HEK293T (cell line): ENCODE measurements at places on chromosomes 7 and 10.

DNA sequence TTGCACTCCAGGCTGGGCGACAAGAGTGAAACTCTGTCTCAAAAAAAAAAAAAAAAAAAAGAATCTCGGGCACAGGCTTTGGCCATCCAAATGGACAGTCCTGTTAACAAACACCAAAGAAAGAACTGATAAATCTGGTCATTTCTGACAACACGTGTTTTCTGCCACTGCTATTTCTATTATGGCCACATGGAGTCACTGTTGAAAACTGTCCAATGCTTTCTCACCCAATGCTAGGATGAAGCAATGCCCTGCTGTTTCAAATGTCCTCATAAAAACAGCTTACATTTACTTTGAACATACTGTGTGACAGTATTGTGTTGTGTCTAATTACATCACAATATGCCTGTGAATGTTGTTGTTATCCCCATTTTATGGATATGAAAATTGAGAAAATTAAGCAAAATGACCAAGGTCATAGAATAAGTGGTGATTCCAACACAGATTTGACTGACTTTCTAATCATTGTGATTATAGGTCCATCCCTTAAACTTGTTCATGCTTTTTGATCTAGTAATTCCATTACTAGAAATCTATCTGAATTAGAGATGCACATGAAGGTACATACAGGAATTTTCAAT lies 19.9 kb upstream of the MAP3K8 start:
- peak; percentile 58 for DNase-seq

DNA sequence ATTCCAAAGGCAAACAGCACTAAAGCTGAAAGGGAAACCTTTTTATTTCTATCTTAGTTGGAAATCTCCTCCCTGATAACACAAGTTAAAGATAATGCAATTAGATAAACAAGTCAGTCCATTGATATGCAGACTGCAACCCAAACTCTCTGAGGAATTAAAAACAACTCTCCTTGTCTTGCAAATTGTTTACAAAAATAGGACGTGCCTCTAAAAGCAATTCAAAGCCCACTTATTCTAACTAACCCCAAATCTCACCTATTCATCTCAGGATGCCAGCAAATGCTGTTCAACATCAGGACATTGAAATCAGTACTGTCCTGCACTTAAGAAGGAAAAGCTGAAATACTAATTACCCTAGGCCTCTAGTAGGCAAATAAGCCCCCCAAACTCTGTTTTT lies 12.8 kb downstream of the SHTN1 start:
- DNase-seq, result no peak

GRCh38 chr7:99102809-99103690 lies 40.9 kb downstream of the SMURF1 start:
- DNase-seq, result no peak

DNA sequence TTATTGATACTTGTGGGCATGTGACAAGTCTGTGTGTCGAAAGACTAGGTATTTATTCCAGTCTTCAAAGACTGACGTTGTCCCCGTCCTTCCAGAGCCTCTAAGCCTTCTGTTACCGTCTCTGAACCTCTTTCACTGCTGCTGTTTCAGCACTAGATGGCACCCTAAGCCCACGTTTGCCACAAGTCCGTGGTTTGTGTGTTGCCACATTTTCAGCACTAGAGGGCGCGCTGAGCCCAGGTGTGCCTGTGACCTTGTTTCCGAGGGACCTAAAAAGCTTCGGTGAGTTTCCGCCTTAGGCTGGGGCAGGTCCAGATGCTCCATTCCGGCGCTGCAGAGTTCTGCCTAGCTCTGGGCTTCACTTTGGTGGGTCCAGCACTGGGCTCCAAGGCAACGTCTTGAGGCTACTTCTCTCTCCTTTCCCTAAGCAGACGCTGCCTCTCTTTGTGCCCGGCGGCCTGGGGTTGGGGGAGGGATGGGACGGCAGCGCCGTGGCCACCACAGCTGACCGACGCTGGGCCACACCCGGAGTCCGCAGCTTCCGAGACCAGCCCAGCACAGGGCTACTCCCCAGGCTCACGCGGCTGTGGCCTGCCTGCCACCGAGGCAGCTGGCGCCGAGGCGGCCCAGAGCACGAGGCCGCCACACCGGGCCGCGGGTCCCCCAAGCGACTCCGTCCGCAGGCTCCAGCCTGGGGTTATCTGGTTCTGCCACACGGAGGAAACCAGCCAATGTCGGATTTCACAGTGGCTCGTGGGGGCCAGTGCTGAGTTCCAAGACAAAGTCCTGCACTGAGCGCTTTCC lies 520.2 kb downstream of the REEP3 start:
- peak; percentile 69 for DNase-seq

GRCh38 chr7:18828994-18829857 lies 288.2 kb downstream of the TWIST1 start:
- no peak for DNase-seq

GRCh38 chr10:27605318-27605717 lies 101.2 kb downstream of the RAB18 start:
- no peak for DNase-seq

DNA sequence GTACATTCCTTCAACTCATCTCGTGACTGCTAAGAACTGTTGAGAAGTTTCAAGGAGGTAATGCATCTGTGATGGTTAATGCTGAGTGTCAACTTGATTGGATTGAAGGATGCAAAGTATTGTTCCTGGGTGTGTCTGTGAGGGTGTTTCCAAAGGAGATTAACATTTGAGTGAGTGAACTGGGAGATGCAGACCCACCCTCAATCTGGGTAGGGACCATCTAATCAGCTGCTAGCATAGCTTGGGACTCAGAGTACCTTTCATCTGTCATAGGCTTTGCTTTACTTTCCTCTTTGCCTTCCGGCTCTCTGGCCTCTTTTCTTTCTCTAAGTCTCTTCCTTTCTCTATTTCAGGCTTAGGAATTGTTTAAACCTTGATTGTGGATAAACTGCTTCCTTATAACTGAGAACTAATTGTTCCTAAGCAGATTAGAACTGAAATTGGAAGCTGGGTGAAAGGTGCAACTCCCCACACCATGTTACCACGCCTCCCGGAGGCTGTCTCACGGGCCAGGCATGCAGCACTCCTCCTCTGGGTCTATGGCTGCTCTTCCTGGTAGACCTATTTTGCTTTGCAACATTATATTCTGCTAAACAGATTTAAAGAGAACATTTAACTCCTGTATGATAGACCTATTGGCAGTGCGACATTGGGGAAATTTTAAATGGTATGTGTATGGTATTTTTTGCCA lies 298.2 kb downstream of the CCSER2 start:
- no peak for DNase-seq
